ENCODE measurements at places on chromosomes 2 and 18. TPM values are rescaled to one million over a fixed set of nuclear protein-coding genes. Genes with fewer than 3 reads are reported as not detected.

Gene CD28
- total RNA-seq: 128 TPM

DNA sequence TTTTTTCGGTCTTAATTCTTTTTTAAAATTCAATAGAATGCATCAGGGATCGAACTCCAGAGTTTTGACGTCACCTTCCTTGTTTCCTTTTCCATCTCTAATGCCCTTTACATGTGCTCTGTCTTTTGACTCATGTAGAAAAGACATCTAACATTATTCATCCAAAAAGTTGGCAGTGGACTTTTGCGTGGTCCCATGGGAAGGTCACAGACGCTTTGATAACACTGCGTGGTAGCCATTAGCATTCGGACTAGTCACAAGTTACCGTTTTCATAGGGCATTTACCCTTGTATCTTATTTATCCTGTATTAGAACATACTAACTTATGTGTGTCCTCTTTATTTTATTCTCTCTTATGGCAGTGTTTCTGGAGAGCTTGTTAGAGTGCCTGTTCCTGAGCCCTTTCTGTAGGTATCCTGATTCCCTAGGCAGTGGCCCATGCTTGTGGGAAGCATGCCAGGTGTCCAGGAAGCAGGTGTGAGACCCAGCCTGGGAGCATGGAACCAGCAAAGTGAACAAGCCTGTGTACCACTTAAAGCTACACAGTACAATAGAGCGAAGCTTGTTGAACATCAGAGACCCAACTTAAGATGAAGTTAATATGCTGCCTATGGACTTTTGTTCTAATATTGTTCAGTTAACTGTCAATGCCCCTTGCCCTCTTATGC, 73.6 kb upstream of the RBM44 start:
- H3K27me3 ChIP-seq: no peaks in the 10 kb centered on the region
- no peak for DNase-seq
- peaks cover 33% of the 10 kb centered on the region for H3K4me1 ChIP-seq

Gene CPLX4
- total RNA-seq: not detected

GRCh38 chr2:240604939-240605716, 18.6 kb downstream of the CAPN10 start:
- no peaks in the 10 kb centered on the region for H3K27me3 ChIP-seq
- H3K4me3 ChIP-seq: no peak overlapping the region
- no peak for DNase-seq
- H3K27ac ChIP-seq: no peak overlapping the region
- H3K4me1 ChIP-seq: no peaks in the 10 kb centered on the region
- peaks cover 7% of the 10 kb centered on the region for H3K36me3 ChIP-seq

DNA sequence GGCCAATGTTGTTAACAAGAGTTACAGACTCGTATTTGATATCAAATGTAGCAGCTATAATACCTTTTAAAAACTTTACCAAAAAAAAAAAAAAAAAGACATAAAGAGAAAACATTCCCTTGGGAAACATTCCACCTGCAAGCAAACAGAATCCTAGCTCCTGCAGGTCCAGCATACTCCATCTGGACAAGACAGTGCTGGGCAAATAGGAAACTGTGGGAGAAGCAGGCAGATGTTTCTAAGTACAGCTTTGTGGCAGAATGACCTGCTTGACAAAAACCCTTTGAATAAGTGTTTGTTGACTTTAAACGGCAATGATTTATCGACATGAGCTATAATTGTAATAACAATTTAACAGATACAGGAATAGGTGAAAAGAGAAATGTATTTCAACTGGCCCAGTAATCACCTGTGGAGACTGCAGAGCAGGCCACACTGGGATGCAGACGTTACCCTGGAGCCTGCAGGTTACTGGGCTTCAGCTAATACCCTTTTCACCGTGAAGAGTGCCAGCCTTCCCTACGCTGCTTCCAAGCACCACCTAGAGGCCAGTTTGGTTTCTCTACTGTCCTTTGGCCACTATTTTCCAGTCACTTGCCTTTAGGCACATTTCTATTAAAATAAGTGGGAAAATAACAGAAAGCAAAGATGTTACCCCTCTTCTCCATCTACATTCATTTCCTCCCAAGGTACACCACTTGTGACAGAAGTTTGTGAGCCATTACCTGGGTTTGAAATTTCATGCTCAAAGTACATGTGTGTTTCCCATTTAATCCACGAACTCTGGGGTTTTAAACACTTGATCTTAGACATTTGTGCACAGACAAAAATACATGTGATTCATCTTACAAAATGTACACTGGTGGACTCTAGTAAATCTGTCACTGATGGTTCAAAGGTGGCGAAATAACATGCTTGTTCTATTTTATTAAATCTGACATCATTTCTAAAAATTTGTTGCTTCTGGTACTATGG, 96.9 kb upstream of the ZNF397 start:
- no peak overlapping the region for H3K4me3 ChIP-seq
- H3K27ac ChIP-seq: no peak overlapping the region
- peaks cover 26% of the 10 kb centered on the region for H3K36me3 ChIP-seq
- no peaks in the 10 kb centered on the region for H3K4me1 ChIP-seq
- no peaks in the 10 kb centered on the region for H3K27me3 ChIP-seq
- peak; percentile 15 for DNase-seq

DNA sequence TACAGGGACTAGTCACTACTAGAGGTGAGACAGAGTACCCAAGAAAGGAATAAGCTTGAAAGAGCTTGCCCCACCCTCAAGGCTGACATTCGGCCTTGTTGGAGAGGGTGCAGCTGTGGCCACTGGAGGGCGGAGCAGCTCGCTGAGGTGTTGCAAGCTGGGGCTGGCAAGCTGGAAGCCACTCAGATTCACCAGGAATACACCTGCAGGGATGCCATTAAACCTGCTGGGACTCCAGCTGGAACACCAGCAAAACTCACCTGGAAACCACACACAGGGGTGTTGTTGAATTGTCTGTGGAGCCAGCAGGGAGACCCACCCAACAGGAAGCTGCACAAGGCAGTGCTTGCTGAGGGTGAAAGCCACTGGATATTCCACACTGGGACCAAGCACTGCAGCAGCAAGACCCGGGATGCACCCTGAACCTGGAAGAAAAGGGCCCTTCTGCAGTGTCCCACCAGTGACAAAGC, 26.1 kb downstream of the KCTD18 start:
- no peak overlapping the region for H3K4me3 ChIP-seq
- no peaks in the 10 kb centered on the region for H3K36me3 ChIP-seq
- H3K27me3 ChIP-seq: no peaks in the 10 kb centered on the region
- H3K27ac ChIP-seq: no peak overlapping the region
- H3K4me1 ChIP-seq: peaks cover 5% of the 10 kb centered on the region
